HTR-8/SVneo (cell line): ENCODE measurements at places on chromosomes 7 and 10.

GRCh38 chr10:7444551-7445121, 33.8 kb upstream of the SFMBT2 start:
- no peak for DNase-seq

DNA sequence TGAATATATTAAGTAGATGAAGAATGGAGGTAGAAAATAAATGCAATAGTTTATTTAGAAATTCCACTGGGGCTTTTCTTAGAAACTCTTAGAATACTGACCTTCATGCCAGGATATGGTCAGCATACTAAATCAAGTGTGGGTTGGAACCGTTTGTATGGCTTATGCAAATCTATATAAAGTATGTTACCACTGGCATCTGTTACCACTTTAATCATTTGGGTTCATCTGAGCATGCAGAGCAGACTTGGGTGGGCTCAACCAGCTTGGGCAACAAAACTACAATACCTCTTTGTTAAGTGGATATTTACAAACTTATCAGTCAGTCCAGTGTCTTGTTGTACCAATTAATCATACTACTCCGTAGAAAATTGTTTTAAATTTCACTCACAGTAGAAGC, 125.8 kb downstream of the CRPPA start:
- DNase-seq: no peak

DNA sequence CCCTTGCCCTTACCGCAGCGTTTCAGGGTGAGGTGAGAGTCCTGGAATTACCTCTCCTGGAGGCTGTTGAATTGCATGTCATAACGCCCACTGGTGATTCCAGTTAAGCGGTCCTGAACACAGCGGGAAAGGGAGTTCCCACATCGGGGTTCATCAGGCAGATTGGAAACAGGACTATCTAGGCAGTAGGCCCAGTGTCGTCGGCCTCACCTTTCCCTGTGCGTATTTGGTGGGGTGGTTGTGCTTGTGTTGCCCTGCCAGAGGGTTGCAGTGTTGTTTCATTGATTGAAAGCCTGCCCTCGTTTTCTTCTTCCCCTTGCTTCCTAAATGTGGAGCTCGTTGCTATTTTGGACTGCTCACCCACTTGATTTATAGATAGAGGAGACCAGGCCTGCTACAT, 10.6 kb upstream of the SUN1 start:
- DNase-seq: no peak

DNA sequence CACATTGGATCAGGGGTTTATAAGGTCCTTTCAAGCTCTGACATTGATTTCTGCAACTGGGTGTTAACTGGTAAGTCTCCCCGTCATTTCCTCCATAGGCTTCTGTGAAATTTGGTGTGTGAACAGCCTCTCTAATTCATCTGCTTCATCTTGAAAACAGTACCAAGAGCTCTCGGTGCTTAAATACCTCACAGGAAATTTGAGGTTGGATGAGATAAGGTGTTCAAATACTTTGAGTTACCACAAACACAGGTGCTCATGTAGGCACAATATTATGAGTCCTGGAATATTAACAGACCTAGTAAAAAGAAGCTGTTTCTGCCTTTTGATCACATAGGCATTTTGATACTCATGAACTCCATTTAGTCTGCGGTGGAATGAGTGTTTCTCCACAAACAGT, 85.2 kb downstream of the RTKN2 start:
- no peak for DNase-seq

DNA sequence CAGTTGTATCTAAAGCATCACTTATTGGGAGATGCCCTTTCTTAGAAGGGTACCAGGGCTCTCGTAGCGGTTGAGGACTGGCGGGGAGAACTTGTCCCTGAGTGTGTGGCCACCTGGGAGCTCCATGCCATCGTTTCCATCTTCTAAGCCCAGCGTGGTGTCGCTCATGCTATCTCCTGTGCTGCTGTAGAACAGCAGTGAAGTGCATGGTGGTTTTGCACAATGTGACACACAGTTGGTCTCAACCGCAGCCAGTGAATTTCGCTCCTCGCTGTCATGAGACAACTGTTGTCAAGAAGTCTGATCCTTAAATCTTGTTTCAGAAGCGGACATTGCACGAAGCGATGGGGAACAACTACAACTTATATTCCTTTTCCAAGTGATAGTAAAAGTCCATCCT, 283.4 kb downstream of the GRID1 start:
- DNase-seq: no peak

DNA sequence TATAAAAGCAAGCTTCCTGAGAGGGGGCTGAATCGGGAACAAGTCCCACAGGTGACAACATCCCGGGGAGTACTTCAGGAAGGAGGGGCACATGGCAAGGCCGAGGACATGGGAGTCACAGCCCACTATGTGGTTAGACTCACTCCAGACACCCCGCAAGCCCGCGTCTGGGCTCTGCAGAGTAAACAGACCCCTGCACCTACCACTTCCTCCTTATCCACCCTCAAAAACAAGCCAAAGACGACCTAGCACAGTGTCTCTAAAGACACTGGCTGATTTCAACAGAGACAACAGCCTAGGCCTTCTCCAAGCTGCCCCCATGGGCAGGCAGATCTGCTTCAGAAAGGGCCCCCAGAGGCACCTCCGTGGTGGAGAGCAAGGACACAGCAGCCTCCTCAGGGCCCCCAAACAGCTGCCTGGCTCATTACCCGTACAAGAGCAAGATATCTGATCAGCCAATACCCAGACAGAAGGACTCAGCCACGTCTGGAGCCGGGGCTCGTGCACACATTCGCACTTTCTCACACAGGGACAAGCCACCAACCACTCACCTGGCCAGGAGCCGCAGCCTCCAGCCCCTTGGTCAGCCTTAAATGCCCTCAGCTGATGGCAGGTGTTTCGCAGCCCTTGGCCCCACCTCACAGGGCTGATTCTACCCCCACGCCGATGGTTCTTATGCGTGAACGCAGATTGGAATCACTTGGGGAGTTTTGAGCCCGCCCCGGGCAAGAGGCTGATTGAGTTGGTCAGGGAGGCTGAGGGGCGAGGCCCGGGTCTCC, 10.7 kb upstream of the KPNA7 start:
- DNase-seq: no peak

GRCh38 chr7:47787249-47788069, 160.8 kb downstream of the PKD1L1 start:
- DNase-seq: no peak

GRCh38 chr7:91054374-91054773, 209.9 kb upstream of the FZD1 start:
- DNase-seq: no peak
